ENCODE measurements at places on chromosomes 4 and X. TPM values are rescaled to one million over a fixed set of nuclear protein-coding genes. Genes with fewer than 3 reads are reported as not detected.

Gene GYPE
- not detected for polyA plus RNA-seq

Gene ZFYVE28
- polyA plus RNA-seq, result 3.1 TPM

Gene RBM10
- polyA plus RNA-seq, result 60.8 TPM

Gene PLCXD1
- polyA plus RNA-seq, result 93.6 TPM

Gene PWWP3B
- polyA plus RNA-seq, result 0.08 TPM

Measured in H1 (cell line).